ENCODE measurements at places on chromosomes 1 and 21.

- no peaks in the 10 kb centered on the region for H3K36me3 ChIP-seq
- no peak for DNase-seq
- no peaks in the 10 kb centered on the region for H3K27me3 ChIP-seq
- no peak overlapping the region for H3K27ac ChIP-seq
- H3K4me1 ChIP-seq: no peaks in the 10 kb centered on the region
- no peak overlapping the region for H3K4me3 ChIP-seq
These were observed 414.3 kb upstream of the NR5A2 start for GRCh38 chr1:199612976-199613774.

GRCh38 chr1:178960482-178961240, 65.0 kb upstream of the FAM20B start:
- H3K4me3 ChIP-seq: no peak overlapping the region
- H3K36me3 ChIP-seq: no peaks in the 10 kb centered on the region
- H3K27me3 ChIP-seq: no peaks in the 10 kb centered on the region
- H3K27ac ChIP-seq: no peak overlapping the region

DNA sequence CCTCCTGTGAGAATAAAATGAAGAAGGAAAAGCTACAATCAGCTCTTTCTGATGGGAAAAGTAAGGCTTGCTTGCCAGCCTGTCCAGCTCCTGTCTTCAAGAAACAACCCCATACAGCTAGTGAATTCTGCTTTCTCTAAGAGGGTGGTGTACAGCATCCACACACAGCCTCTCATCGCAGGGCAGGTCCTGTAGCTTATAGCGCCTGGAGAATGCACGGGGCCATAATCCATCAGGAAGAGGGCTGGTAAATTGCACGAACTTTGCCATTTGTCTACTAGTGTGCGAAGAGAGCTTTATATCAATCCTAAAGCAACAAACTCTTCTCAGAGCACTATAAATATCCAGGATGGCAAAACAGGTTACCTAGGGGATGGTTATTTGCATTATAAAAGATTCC, 83.3 kb upstream of the SAMSN1 start:
- no peak overlapping the region for H3K27ac ChIP-seq
- H3K27me3 ChIP-seq: no peaks in the 10 kb centered on the region
- no peaks in the 10 kb centered on the region for H3K4me1 ChIP-seq
- H3K4me3 ChIP-seq: no peak overlapping the region
- DNase-seq: no peak

DNA sequence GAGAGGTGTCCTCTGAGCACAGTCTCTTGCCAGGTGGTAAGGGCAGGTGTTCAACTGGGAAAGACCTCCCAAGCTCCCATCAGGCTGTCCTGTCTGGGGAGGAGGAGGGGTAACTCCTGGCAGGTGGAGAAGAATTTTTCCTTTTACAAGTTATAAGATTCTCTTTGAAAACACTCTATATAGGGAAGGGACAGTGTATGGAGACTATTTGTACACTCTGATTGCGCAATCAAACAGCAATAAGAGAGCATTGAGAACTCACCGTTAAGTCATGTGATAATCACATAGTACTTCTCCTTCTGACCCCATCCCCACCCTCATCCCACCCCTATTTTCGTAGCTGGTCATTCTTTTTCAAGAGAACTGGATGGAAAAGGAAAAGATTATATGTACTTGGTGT, 179.3 kb upstream of the ZNF644 start:
- H3K4me3 ChIP-seq: no peak overlapping the region
- H3K36me3 ChIP-seq: no peaks in the 10 kb centered on the region
- H3K27ac ChIP-seq: no peak overlapping the region
- no peaks in the 10 kb centered on the region for H3K4me1 ChIP-seq
- H3K27me3 ChIP-seq: no peaks in the 10 kb centered on the region

DNA sequence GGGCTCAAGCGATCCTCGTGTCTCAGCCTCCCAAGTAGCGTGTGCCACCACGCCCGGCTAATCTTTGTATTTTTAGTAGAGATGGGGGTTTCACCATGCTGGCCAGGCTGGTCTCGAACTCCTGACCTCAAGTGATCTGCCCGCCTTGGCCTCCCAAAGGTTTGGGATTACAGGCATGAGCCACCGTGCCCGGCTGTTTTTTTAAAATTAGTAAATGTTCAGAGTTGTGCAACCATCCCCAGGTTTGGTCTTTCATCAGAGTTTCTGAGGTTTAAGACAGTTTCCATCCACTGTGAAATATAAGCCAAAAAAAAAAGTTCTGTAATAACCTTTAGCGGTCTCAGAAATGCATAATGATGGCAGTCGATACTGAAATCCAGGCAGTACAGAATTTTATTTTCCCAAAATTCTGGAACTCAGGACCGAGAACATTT, 550 bp upstream of the SYT11 start:
- H3K27ac ChIP-seq: peak overlapping the region; percentile 71
- no peak for DNase-seq
- H3K27me3 ChIP-seq: peaks cover 24% of the 10 kb centered on the region

GRCh38 chr1:19232524-19232846, 18.8 kb downstream of the EMC1 start:
- no peak overlapping the region for H3K27ac ChIP-seq
- peaks cover 7% of the 10 kb centered on the region for H3K36me3 ChIP-seq
- H3K4me1 ChIP-seq: no peaks in the 10 kb centered on the region
- no peak overlapping the region for H3K4me3 ChIP-seq

GRCh38 chr1:246923900-246924299, 7.8 kb downstream of the AHCTF1 start:
- no peaks in the 10 kb centered on the region for H3K27me3 ChIP-seq
- no peak overlapping the region for H3K27ac ChIP-seq
- no peak overlapping the region for H3K4me3 ChIP-seq
- H3K4me1 ChIP-seq: no peaks in the 10 kb centered on the region
